Thoracic aorta (tissue), 2 donors: ENCODE measurements at places on chromosomes 1 and 21.

- H3K27ac ChIP-seq: no peak overlapping the region
- H3K4me3 ChIP-seq: no peak overlapping the region
- no peaks in the 10 kb centered on the region for H3K4me1 ChIP-seq
- H3K36me3 ChIP-seq: no peaks in the 10 kb centered on the region
Measured at GRCh38 chr1:209497729-209498128, 85.8 kb upstream of the CAMK1G start.

DNA sequence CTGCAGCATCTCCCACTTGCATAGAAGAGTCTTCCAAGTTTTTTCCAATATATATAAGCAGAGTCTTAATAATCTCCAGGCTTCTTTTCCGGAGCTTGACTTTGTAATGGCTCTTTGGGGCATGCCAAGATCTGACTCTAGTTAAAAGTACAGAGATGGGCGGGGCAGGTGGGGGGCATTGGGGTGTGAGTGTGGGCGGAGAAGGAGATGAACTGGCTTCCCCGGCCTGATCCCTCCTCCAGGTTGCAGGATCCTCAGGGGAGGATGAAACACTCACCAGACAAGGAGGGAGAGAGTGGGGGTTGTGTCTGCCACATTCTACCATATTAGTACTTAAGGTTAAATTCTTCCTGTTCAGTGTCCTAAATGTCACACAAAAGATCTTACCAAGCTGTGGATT is 23.0 kb downstream of the S100A10 start:
- peaks cover 5% of the 10 kb centered on the region for H3K4me1 ChIP-seq
- no peaks in the 10 kb centered on the region for H3K36me3 ChIP-seq
- no peak overlapping the region for H3K27ac ChIP-seq
- H3K27me3 ChIP-seq: no peaks in the 10 kb centered on the region

DNA sequence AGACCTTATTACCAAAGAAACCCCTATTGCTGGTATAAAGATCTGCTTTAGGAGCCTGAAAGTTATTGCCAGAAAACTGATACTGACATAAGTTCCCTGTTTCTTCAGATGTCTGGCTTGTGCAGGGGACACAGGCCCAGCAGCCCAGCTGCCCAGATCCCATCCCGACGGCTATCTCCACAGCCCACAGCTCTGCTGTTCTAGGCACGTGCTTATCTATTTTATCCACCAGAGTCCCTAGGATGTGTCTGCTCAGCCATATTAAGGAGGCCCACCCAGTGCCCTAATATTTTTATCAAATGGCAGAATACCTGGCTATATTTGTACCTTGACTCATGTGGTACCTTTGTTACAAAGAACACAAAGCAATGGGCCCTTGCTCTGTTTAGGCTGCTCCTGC is 58.9 kb downstream of the DDX20 start:
- no peak overlapping the region for H3K4me3 ChIP-seq
- no peaks in the 10 kb centered on the region for H3K36me3 ChIP-seq
- no peaks in the 10 kb centered on the region for H3K27me3 ChIP-seq
- no peak overlapping the region for H3K27ac ChIP-seq
- no peak for DNase-seq

- H3K27ac ChIP-seq: no peak overlapping the region
- no peaks in the 10 kb centered on the region for H3K27me3 ChIP-seq
- no peak overlapping the region for H3K4me3 ChIP-seq
- H3K36me3 ChIP-seq: no peaks in the 10 kb centered on the region
- no peak for DNase-seq
Measured at GRCh38 chr1:77375990-77376389, 94.2 kb downstream of the AK5 start.
